ENCODE measurements at places on chromosomes 5 and 9. TPM values are rescaled to one million over a fixed set of nuclear protein-coding genes. Genes with fewer than 3 reads are reported as not detected.

Gene KIF20A
- total RNA-seq: 0.89 TPM

Gene SGCD
- 34.6 TPM for total RNA-seq

Gene TPPP
- total RNA-seq: 3.4 TPM

Gene FRMD3
- total RNA-seq: 62.3 TPM

Gene IFNA2
- not detected for total RNA-seq

Gene ZBTB34
- 8.7 TPM for total RNA-seq

Gene RUFY1
- 26.7 TPM for total RNA-seq

Gene IL3
- total RNA-seq: not detected

Gene IFNB1
- not detected for total RNA-seq

Gene HACD4
- 0.46 TPM for total RNA-seq

Gene ZNF883
- not detected for total RNA-seq

Gene NCBP1
- 8.2 TPM for total RNA-seq

Gene IL5
- total RNA-seq: not detected

Gene FAXDC2
- 4.4 TPM for total RNA-seq
